LNCaP clone FGC (cell line): ENCODE measurements at places on chromosomes 7 and 10.

- DNase-seq, result no peak
Measured at GRCh38 chr7:30434140-30434799, 44.3 kb downstream of the NOD1 start.

- DNase-seq, result no peak
Measured at GRCh38 chr7:43204081-43204480, 91.6 kb downstream of the HECW1 start.

DNA sequence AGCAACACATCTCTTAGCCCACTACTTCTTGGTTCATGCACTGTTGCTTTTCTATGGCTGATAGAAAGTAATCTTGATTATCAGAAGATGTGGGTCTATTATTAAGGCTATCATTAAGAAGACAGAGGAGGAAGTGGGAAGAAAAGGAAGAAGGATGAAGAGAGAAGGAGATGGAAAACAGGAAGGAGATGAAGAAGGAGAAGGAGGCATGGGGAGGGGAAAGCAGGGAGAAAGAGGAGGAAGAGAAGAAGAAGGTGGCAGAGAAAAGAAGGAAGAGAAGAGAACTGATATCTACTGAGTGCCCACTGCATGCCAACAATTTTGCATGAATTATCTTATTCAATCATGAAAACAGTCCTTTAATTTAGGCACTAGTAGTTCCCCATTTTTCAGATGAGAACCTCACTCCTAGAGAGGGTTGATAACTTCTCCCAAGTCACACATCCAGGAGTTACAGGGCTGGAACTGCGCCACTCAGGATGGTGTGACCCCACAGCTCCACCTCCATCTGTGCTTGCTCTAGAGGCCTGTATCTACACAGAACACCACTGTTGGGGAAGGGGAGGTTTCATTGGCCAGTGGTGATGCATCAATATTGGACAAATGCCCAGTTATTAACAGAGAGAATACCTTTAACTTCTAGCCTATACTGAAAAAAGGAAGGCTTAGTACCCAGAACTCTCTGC, 147.4 kb downstream of the CXCL12 start:
- no peak for DNase-seq

GRCh38 chr7:128742206-128742605, 3.0 kb downstream of the CALU start:
- DNase-seq, result no peak

DNA sequence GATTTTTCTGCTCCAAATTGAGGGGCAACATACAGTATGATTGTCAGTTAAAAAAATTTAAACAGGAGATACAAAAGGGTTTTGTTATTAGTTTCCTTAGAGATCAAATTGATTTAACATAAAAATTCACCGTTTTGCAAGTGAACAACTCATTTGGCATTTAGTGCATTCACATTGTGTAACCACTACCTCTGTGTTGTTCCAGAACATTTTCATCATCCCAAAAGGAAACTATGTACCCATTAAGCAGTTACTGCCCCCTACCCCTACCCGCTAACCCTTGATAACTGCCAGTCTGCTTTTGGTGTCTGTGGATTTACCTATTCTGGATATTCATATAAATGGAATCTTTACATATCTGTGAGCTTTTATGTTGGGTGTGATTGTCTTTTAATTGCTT, 3.1 kb downstream of the ZRANB1 start:
- no peak for DNase-seq

DNA sequence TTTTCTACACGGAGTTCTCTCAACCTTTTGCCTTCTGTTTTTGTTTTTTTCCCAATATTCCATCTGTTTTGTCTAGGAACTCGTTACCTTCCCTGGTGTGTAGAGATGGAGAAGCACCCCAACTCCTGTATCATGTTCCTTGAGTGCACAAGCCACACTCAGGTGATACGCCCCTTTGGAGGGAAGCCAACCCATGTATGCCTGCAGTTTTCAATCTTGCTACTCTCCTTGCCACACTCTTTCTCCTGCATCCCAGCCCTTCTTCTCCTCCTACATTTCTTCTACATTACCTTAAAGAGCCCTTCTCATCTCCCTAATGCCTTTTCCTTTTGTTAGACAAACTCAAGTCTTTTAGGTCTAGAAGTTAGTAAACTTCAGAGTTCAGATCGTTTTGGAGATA, 10.2 kb upstream of the SP4 start:
- no peak for DNase-seq

GRCh38 chr10:50567384-50567783, 56.4 kb downstream of the SGMS1 start:
- no peak for DNase-seq

DNA sequence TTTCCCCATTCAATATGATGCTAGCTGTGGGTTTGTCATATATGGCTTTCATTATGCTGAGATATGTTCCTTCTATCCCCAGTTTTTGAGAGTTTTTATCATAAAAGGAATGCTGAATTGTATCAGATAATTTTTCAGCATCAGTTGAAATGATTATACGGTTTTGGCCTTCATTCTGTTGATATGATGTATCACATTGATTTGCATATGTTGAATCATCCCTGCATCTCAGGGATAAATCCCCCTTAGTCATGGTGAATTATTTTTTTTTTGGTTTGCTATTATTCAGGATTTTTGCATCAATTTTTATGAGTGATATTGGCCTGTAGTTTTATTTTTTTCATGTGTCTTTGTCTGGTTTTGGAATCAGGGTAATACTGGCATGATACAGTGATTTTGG, 1152.3 kb upstream of the C7orf33 start:
- DNase-seq, result no peak

DNA sequence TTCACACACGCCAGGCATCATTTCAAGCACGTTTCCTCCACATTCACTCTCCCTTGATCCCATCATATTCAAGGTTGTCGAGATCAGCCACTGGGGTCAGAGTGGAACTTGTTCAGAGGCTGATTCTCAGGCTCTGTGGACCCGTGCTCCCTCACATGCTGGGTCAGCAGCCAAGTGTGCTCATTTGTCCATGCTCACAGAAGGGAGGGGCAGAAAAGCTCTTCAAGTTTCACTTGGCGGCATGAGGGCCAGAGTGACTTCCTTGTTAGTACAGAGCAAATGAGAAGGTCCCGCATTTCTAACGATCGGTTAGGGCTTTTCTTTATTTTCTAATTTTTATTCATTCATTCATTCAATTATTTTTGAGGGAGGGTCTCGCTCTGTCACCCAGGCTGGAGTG, 82.2 kb downstream of the EBLN1 start:
- DNase-seq, result no peak

- peak; percentile 30 for DNase-seq
Measured at GRCh38 chr10:612696-613095, 76.8 kb downstream of the DIP2C start.

- no peak for DNase-seq
Measured at GRCh38 chr10:129505500-129506075, 38.5 kb downstream of the MGMT start.

DNA sequence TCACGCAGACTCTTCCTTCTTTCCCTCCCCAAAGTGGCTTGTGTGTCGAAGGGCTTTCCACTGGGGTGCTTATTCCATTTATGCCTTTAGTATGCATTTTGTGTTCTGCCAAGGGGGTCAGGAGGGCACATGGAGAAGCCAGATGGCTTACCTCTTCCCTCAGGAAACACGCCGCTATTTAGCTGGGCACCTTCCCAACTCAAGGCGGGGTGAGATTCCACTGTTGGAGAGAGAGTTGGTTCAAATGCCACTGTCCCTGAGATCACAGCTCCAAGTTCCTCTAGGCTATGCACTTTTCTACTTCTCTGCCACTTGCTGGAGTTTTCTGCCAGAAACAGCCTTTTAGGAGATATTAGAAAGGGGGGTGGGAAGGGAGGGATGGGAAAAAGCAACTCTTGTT, 1091.8 kb downstream of the LRMDA start:
- DNase-seq, result no peak

DNA sequence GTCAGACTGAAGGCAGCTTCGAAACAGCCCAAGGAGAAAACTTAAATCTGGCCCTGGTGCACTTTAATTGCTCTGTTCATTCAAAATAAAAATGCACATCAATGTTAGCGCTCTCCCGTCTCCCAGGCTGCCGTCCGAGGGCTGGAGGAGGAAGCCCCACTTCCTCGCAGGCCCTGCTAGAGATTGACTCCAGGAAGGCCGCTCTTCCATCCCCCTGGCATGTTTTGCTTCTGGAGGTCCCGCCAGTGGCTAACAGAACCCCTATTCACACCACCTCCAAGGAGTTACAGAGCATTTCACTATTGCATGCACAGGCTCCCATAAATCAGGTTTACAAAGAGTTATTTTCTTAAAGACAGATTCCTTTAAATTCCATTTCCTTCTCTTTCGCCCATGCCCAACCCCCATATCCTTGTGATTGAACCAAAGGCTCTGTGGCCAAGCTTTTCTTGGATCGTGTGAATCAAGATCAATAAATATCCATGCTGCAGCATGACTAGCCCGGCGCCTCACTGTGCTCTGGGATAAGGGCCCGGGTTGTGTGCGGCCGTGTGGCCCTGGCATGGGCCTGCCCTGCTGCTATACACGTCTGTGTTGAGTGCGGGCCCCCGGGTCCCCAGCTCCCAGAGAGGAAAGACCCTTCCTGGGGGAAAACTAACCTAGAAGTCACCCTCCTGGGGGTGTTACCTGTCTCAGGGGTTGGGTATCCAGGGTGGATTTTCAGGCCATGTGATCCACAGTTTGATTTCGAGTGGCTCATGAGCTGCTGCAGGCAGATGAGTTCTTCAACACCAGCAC, 118.7 kb upstream of the GDF10 start:
- no peak for DNase-seq

DNA sequence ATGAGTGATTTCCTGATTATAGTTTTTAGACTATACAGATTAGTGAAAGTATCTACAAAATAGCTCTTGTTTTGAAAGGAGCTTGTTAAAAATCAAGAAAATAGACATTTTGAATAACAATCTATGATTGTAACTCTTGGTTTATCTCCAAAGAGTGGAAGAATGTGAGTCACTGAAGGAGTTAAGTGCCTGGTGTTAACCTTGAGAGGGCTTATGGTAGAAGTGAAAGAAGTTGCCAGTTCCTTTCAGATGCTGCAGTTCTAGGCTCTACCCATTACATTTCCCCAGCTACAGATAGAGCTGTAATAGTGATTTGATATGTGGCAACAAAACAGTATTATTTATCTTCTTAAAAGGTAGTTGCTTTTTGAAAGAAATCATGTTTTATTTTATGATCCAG, 12.7 kb downstream of the NRBF2 start:
- no peak for DNase-seq

DNA sequence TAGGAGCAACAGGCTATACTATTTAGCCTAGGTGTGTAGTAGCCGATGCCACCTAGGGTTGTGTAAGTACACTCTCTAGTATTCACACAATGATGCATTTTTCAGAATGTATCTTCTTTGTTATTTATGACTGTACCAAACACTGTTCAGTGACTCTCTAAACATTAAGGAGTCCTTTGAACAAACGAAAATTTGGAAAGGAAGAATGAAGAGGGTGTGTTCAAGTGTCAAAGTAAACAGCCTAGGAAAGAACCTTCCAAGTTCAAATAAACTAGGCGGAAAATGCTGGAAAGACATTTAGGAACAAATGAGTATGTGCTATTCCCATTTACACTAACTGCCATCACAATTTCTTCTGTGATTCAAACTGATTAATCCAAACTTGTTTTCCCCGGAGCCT, 142.4 kb downstream of the CHCHD3 start:
- DNase-seq, result peak; percentile 79

DNA sequence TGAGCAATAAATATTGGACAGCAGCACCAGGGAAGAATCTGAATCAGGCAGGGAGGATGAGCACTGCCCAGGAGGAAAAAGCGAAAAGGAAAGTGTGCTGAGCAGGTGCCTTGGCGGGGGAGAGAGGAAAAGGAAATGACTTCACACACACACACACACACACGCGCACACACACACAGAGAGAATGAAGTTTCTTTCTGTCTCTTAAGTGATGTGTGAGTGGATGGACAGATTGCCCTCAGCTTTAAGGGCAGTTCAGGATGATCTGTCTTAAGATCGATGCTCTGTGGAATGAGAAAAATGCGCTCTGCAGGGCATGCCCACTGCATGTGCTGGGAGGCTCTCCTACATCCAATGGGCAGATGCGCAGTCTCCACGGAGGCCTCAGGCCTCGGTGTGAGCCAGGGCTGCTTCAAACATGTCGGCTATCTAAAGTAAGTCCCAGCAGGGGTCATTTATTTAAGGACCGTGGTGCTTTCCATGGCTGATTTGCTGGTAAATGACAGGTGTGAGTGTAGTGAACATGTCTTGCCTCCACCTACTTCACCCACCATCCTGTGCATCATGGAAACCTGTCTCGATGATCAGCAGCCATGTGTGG, 2.5 kb upstream of the ACBD5 start:
- peak; percentile 58 for DNase-seq

- DNase-seq, result no peak
Measured at GRCh38 chr10:71448146-71448545, 51.4 kb downstream of the CDH23 start.

GRCh38 chr10:8533462-8533861, 479.0 kb downstream of the GATA3 start:
- no peak for DNase-seq

DNA sequence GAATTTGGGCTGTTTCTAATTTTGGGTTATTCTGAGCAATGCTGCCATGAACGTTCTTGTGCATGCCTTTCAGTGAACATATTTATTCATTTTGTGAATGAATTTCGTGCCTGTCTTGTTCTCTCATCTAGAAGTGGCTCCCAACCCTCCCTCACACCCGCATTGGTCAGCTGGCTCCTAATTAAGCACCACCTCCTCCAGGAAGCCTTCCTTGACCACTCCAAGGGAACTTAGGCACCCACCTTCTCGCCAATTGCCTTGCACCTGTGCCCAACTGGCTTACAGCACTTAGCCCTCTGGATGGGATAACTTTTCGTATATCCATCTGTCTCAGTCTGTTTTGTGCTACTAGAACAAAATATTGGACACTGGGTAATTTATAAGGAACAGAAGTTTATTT, 107.1 kb downstream of the MYL10 start:
- no peak for DNase-seq

DNA sequence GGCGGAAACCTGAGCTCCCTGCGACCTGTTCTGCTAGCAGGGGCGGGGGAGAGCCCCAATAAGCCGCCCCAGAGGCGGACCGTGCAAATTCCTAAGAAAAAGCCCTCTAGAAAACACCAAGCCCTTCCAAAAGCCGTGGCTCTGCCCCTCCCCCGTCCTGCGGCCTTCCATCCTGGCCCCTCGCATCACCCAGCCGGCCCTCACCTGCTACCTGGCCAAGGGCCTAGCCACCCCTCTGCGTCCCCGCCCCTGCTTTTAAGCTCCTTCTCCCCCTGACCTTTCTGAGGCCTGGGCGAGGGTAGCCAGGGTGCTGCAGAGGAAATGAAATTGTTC, 24.9 kb downstream of the SKIDA1 start:
- no peak for DNase-seq

- no peak for DNase-seq
Measured at GRCh38 chr10:110803239-110803749, 68.4 kb upstream of the PDCD4 start.

GRCh38 chr10:28468707-28469483, 64.0 kb upstream of the WAC start:
- DNase-seq, result no peak
